Ureter (tissue), 1 donor: ENCODE measurements at places on chromosomes 3 and 15.

- no peak for DNase-seq
These were observed 2.5 kb downstream of the CTDSPL start for GRCh38 chr3:37863949-37864822.

DNA sequence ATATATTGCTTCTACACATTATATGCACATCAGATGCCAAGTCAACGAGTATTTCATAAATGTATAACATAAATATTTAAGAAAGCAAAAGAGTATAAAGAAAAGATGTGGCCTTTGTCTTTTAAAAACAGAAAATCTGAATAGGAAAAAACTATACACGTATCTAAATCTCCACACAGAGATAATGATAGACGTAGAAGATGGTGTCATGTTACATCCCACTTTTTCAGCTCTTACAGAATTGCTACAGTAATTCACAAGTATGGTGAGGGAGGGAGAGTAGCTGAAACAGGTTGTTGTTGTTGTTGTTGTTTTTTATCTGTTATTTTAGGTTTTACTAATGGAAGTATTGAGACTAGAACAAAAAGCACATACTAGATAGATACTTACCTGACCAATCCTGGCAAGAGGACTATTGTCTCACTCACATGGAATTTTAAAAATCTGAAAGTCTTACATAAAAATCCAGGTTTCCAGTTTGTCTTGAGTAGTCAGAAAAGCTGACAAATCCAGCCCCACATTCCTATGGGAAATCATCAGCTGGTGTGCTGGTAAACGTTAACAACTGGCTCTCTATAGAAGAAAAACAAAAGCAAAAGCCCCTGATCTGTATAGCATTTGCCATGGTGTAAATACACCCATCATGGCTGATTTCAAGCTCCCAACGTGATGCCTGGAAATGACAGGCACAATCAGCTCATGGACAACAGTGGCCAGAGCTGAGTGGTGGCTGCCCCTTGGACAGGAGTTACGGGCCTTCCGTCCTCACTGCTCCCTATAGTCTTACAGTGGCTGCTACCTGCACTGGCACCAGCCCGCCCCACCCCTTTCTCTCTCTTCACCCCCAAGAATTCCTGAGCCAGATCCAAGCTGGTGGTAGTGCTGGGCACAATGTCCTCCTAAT is 47.4 kb upstream of the VGLL4 start:
- no peak for DNase-seq

- no peak for DNase-seq
These were observed 193.3 kb upstream of the ZNF717 start for GRCh38 chr3:75978686-75979085.

DNA sequence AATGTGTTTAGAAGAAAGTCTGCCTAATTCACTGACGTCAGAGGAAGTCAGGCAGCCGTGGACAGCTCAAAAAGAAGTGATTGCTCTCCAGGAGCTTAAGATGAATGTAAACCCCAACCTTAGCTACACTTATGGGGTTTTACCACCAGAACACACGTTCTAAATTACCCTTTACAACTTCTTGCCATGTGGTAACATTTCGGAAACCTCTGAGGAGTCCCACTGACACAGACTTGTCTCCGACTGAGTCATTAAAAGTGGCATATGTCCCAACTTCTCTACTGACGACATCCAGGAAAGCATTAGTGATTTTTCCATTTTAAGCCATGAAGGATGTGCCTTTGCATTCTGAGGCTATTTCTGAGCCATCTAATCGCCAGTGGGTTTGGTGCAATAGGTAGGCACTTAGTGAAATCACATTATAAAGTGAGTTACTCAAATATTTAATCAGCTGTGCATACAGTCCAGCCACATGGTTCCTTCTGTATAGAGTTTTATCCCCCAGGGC is 32.4 kb downstream of the C2CD4A start:
- DNase-seq: no peak

- no peak for DNase-seq
These were observed 60.8 kb downstream of the RAB11A start for GRCh38 chr15:65930134-65930533.
